Globus pallidus (tissue), 1 donor: ENCODE measurements at places on chromosomes 6 and 20.

DNA sequence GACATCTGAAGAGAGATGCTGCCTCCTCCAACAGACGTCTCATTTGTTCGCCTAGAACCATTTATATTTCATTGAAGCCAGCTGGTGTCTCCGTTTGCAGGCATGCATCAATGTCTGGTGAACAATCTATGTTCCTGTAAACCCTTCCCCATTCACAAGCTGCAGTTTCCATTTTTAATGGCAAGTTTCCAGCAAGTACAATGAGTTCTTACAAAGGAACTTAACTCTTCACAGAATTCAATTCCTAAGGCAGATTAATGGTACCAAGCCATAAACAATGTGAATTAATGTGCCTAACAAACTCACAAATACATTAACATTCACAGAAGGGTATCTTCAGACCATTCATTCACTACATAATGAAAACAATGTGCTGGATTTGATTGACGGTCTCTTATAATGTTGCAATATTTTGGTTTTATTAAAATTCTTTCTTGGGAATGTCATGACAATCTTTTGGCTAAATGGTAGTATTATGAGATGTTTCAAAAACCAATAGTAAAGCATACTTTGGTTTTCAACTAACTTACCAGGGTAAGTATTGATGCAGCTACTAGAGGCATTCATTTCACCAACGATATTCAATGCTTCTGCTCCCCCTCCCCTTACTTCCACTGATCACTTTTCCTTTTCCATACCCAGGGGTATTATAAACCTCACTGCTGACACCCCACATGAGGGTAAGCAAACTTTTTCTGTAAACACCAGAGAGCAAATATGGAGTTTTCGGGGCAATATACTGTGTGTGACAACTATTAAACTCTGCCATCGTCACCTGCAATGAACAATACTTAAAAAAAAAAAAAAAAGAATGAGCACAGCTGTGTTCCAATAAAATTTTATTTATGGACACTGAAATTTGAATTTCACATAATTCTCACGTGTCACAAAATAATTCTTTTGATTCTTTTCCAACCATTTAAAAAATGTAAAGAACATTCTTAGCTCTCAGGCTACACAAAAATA, 4.2 kb downstream of the AKIRIN2 start:
- peak; percentile 76 for DNase-seq

DNA sequence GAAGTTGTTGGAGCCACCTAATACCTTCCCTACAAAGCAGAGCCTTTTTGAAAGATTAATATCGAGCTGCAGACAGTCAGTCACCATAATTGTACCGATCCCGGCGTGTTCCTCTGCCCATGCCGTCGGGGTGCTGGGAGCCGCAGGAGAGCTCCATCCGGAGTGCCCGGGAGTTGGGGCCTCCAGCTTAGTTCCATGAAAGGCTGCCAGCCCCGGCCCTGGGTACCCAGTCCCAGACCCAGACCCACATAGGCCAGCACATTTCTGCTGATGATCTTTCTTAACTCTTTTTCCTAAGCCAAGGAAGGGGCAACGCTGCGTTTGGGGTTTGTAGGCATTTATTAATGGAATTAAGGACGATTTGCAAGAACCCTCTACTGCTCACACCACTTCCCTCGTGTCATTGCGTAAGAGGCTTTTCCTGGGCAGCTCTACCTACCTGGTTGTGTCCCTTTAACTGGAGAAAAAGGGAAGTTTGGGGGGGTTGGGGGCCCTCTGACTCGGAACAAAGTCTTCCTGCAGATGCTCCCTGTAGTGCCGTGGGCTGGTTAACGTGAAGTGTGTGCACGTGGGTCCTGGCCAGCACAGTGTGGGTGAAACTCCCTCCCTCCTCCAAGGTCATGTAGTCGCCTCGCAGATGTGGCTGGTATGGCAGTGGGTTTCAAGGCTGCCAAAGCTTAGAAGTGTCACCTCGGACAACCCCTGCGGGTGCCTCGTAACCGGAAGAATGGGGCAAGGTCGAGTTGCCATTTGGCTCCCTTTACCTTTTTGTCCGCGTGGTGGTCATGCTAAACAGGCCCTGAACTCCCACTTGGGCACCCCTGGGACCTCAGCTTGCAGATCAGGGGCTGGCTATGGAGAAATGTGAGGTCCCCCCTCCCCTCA, 54.3 kb upstream of the APCDD1L start:
- DNase-seq: no peak

- DNase-seq: no peak
Measured at GRCh38 chr6:1797801-1798200, 188.1 kb downstream of the FOXC1 start.

- no peak for DNase-seq
Measured at GRCh38 chr6:143629104-143630080, 48.4 kb upstream of the PHACTR2 start.

DNA sequence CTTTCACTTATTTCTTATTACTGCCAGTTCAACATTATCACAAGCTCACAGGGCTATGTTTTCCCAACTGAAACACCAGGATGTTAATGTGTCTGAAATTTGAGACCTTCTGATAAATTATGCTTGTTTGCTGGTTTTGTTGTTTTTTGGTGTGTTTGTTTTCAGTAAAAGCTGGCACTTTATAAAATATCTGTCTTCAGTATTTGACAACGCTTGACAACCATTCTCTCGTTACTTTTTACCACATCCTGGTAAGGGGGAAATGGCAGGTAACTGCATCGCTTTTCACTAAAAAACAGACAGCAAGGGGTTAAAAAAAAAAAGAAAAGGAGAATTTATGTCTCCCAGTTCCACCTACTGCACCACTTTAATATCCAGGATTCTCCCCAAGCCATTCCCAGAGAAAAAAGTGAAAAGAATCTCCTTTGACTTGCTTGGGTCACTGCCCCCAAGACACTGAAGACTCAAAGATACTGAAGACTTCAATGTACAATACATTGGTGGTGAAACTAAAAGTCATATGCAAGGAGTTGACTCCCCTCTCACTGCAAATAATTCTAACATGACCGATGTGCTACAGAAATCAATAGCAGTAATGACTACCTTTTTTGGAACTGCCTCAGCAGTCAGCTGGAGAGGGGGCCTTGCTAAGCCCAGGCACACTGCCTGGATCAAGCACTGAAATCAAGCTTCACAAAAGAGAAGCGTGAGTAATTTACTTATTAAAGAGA, 88.9 kb downstream of the HIVEP2 start:
- DNase-seq: no peak

DNA sequence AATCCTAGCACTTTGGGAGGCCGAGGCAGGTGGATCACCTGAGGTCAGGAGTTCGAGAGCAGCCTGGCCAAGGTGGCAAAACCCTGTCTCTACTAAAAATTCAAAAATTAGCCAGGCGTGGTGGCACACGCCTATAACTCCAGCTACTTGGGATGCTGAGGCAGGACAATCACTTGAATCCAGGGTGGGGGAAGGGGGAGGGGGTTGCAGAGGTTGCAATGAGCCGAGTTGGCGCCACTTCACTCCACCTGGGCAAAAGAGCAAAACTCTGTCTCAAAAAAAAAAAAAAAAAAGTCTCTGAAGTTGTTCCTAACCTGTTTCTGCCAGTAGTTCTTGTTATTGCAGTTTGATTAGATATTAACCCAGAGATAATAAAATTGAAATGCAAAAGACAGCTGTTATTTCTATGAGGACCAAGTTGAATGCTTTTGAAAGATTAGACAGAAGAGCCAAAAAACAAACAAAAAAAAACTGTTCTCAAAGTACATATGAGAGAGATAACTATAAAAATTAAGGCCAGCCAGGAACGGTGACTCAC, 22.6 kb downstream of the PIGU start:
- no peak for DNase-seq

DNA sequence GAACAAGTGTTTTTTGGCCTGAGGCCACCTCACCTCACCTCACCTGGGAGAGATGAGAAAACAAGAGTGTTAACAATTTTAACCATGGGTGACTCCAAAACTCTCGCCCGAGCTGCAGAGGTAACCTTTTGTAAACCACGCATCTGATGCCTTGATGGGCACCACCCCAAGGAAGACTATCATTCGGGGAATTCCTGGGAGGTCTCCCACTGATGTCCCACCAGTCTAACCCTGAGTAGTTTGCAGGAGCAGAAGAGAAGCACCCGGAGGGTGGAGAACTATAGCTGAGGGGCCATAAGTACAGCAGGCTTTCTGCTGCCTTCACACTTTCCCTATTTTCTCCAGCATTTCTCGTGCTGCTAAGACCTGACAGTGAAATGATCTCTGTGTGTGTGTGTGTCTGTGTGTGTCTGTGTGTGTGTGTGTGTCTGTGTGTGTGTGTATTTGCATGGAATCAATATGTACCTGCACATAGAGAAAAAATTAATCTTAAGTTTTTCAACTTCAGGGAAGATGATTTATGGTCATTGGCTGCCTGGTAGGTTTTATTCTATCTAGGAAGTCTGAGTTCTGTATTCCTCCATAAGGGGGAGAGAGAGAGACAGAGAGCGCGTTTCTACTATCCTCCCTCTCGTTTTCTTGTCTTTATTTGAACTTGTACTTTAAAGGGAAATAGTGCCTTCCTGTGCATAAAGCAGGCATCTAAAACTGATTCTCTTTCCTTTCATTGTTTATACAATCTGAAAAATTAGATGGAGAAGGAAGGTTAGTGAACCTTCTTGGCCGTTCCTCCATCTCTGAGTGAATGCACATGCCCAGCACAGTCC, 75.8 kb downstream of the CAP2 start:
- DNase-seq: no peak

GRCh38 chr6:150072201-150072600, 3.3 kb upstream of the ULBP3 start:
- no peak for DNase-seq

GRCh38 chr6:154491567-154492470, 18.7 kb downstream of the CNKSR3 start:
- DNase-seq: no peak
